ENCODE measurements at places on chromosomes 3 and 15. TPM values are rescaled to one million over a fixed set of nuclear protein-coding genes. Genes with fewer than 3 reads are reported as not detected.

Gene PRTG
- 13.3 TPM for total RNA-seq

Gene LDHAL6B
- total RNA-seq = not detected

Gene ALDH1A3
- total RNA-seq = 18.6 TPM

Gene GPR27
- total RNA-seq = 0.15 TPM

Gene TMCC1
- total RNA-seq = 14.2 TPM

Gene ISLR
- total RNA-seq = 0.36 TPM

Gene RAB43
- 23.7 TPM for total RNA-seq

Gene RETNLB
- total RNA-seq = not detected

Gene PKM
- total RNA-seq = 2,107 TPM

Gene NCKIPSD
- total RNA-seq = 11.9 TPM

Gene TATDN2
- 19.3 TPM for total RNA-seq

Gene FURIN
- 77.9 TPM for total RNA-seq

Gene LYSMD2
- total RNA-seq = 13.8 TPM

Gene BTD
- 60.9 TPM for total RNA-seq

Gene SYNPR
- total RNA-seq = not detected

Gene PLOD2
- 43.3 TPM for total RNA-seq

Gene VEPH1
- 274 TPM for total RNA-seq

Gene TRIM71
- under 0.01 TPM for total RNA-seq

Gene SPESP1
- 5.2 TPM for total RNA-seq

Gene SMARCC1
- 63.2 TPM for total RNA-seq

Gene CD200
- 7.2 TPM for total RNA-seq

Gene KLHL18
- total RNA-seq = 26.2 TPM

Gene CNTN4
- not detected for total RNA-seq

Gene SLC51A
- total RNA-seq = not detected

Gene ZNF80
- total RNA-seq = not detected

Measured in melanocyte of skin (primary cell).